Heart right ventricle (tissue), 16 donors: ENCODE measurements at places on chromosomes 12 and 14. TPM values are rescaled to one million over a fixed set of nuclear protein-coding genes. Genes with fewer than 3 reads are reported as not detected.

The TSHR gene
- polyA plus RNA-seq: not detected

DNA sequence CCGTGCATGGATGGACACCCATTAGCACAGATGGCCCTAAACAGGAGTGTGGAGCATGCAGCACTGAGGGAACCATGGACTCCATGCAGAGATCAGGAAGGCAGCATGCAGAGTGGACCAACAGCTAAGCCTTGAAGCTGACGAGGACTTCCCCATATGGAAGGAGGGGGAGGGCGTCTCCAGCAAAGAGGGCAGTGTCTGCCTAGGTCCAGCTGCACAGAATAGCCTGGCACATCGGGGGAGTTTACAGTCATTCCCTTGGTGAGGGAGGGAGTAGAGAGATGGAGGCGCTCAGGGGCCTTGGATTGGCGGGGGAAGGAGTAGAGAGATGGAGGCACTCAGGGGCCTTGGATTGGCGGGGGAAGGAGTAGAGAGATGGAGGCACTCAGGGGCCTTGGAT lies 64.5 kb downstream of the ANKRD9 start:
- no peak for DNase-seq

The ASB8 gene
- 28.5 TPM for polyA plus RNA-seq

- peak; percentile 49 for DNase-seq
Observed at GRCh38 chr12:124422142-124422569, 127.3 kb downstream of the RFLNA start.

DNA sequence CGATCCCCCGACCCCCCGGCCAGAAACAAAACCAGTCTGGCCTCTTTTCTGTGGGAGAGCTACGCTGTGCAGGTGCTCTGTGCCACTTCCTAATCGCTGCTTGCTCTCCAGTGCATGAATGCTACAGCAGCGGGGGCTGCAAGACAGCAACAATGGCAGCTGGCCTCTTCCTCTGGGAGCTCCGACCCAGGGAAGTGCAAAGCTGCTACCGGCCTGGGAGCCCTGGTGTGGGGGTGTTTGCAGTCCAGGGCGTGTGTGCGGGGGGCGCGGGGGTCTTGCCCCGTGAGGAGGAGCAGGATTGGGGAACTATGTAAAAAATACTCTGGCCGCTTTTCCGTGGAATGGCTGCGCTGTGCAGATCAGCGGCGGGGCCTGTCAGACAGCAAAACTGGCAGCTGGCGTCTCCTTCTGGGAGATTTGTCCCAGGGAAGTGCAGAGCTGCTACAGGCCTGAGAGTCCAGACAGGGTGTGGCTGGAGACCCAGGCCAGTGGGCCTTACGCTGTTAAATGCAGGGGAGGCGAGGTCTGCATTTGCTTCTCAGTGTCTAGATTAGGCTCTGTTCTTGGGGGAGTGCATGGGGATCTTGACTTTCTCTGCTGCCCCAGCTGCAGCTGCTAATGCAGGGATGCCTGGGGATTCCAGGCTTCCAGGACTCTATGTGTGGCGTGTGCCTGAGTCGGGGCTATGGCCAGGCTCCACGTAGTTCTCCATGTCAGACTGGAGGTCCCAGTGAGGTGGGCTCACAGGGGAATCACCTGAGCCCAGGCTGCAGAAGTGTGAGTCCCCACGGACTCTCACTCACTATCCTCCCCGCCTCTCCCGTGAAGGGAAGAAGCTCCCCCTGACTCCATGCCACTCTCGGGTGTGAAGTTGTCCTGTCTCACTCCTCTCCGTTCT lies 344.5 kb downstream of the AEBP2 start:
- DNase-seq: no peak

- DNase-seq: no peak
Observed at GRCh38 chr12:97984974-97985580, 522.5 kb downstream of the RMST start.

- no peak for DNase-seq
Observed at GRCh38 chr14:28895389-28895788, 128.8 kb downstream of the FOXG1 start.

DNA sequence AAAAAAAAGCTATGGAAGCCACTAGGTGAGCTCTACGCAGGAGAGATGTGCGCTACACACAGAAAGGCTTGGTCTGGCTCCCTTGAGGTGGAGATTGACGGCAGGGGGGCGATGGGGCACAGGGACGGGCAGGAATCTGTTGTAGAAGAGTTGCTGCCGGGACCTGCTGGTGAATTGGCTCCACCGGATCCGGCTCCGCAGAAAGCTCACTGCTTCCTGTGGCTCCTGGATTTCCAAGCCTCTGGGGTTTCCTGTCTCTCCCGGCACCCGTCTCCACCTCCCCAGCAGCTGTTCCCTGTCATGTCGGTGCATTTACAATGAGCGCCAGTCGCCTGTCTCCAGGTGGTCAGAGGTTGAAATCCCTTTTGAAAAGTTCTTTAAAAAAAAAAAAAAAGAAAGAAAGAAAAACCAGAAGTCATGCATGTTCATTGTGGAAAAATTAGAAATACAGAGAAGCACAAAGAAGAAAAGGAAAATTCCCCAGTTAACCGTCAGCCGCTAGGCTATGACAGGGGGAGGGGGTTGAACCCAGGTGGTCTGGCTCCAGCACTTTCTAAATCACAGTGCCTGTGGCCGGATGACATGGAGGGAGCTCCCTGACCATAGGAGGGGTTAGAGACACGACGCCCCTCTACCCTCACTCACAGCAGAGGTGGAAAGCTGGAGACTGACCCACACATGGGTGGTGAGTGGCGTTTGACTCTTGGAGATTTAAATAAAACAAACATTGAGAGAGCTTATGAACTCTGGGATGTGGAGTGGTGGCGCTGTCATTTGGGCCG lies 20.8 kb downstream of the FAM222A start:
- peak; percentile 45 for DNase-seq

The NELL2 gene
- polyA plus RNA-seq: not detected

DNA sequence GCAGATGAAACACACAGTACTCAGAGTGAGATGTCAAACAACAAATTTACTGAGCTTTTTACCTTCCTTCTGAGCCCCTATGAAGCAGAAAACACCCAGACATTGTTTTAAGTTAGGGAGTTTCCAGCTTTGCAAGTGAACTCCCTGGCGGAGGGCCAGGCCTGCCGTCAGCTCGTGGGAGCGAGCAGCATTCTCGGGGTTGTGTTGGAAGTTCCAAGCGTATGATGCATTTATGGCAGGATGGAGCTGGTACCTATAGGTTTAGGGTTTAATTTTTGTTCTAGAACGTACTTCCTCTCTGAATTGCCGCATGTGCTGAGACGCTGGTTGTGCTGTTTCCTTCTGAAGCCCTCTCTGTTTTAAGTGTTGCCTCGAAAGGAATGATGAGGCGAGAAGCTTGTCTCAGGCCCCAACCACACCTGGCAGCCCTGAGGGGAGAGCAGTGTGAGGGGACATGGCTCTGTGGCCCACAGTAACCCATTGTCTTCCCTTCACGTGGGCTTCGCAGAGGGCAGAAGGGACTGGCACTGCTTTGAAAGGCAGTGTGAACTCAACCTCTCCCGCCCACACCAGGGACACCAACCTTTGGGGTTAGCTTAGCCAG lies 76.6 kb downstream of the SSPN start:
- DNase-seq: peak; percentile 87

- no peak for DNase-seq
Observed at GRCh38 chr14:68942296-68943035, 36.6 kb downstream of the ACTN1 start.

The ARHGAP9 gene
- 1.8 TPM for polyA plus RNA-seq

DNA sequence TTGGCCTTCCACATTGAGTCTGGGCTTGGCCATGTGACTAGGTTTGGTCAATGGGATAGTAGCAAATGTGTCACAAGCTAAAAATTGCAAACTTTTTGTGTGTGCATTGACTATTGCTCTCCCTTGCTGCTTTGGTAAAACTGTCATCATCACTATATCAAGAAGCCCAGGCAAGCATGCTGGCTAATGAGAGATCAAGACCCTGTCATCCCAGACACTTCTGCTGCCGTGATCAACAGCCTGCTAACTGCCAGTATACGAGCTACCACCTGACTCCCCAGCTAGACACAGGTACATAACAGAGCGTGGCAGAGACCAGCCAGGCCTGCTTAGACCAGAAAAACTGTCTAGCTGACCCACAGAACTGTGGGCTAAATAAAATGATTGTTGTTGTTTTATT lies 456.7 kb upstream of the DCN start:
- DNase-seq: no peak

- no peak for DNase-seq
Observed at GRCh38 chr14:23561873-23562821, 5.4 kb downstream of the AP1G2 start.
